ENCODE measurements at places on chromosomes 11 and 22. TPM values are rescaled to one million over a fixed set of nuclear protein-coding genes. Genes with fewer than 3 reads are reported as not detected.

Gene TEX54
- 0.74 TPM for polyA plus RNA-seq

Gene MS4A6A
- 2,353 TPM for polyA plus RNA-seq

Gene GLB1L2
- not detected for polyA plus RNA-seq

Gene MMP10
- not detected for polyA plus RNA-seq

Gene ELMOD1
- polyA plus RNA-seq = not detected

Gene TMEM109
- 110 TPM for polyA plus RNA-seq

Gene OR5M3
- not detected for polyA plus RNA-seq

Gene SAA4
- polyA plus RNA-seq = not detected

Gene ANKK1
- not detected for polyA plus RNA-seq

Gene STARD10
- 13.6 TPM for polyA plus RNA-seq

Gene ME3
- polyA plus RNA-seq = 1.5 TPM

Gene OR51I1
- not detected for polyA plus RNA-seq

Gene LMO1
- not detected for polyA plus RNA-seq

Gene MYEOV
- polyA plus RNA-seq = not detected

Gene OR10S1
- not detected for polyA plus RNA-seq

All from CD14-positive monocyte (primary cell).